Memory B cell (primary cell): ENCODE measurements at places on chromosomes 4 and X.
A peak's percentile ranks its signal among the peaks of the same experiment; 100 is the strongest.

GRCh38 chr4:153785910-153786721 is 2.8 kb downstream of the SFRP2 start:
- H3K27me3 ChIP-seq, result peaks cover 34% of the 10 kb centered on the region
- no peak overlapping the region for H3K4me3 ChIP-seq
- H3K4me1 ChIP-seq, result peaks cover 15% of the 10 kb centered on the region
- DNase-seq, result no peak
- no peak overlapping the region for H3K27ac ChIP-seq

- H3K27me3 ChIP-seq, result no peaks in the 10 kb centered on the region
- no peak overlapping the region for H3K27ac ChIP-seq
- no peaks in the 10 kb centered on the region for H3K4me1 ChIP-seq
Measured at GRCh38 chr4:125501090-125501489, 186.3 kb downstream of the FAT4 start.

- H3K4me1 ChIP-seq, result peaks cover 7% of the 10 kb centered on the region
- no peak overlapping the region for H3K4me3 ChIP-seq
- H3K27me3 ChIP-seq, result no peaks in the 10 kb centered on the region
- no peak overlapping the region for H3K27ac ChIP-seq
- no peaks in the 10 kb centered on the region for H3K36me3 ChIP-seq
Measured at GRCh38 chrX:9338986-9339385, 125.9 kb upstream of the TBL1X start.

- H3K36me3 ChIP-seq, result no peaks in the 10 kb centered on the region
- H3K27me3 ChIP-seq, result no peaks in the 10 kb centered on the region
- DNase-seq, result no peak
- no peak overlapping the region for H3K4me3 ChIP-seq
Measured at GRCh38 chr4:22493523-22493922, 22.3 kb downstream of the ADGRA3 start.

- peaks cover 6% of the 10 kb centered on the region for H3K36me3 ChIP-seq
- peaks cover 9% of the 10 kb centered on the region for H3K4me1 ChIP-seq
- peak overlapping the region; percentile 56 for H3K4me3 ChIP-seq
- DNase-seq, result no peak
- H3K27ac ChIP-seq, result no peak overlapping the region
- peaks cover 6% of the 10 kb centered on the region for H3K27me3 ChIP-seq
Measured at GRCh38 chr4:3285558-3286334, 7.1 kb upstream of the RGS12 start.

- peaks cover 10% of the 10 kb centered on the region for H3K4me1 ChIP-seq
- H3K36me3 ChIP-seq, result no peaks in the 10 kb centered on the region
- peak overlapping the region; percentile 22 for H3K4me3 ChIP-seq
Measured at GRCh38 chr4:111991163-111991562, 154.1 kb upstream of the FAM241A start.

GRCh38 chr4:81304871-81305270 is 89.8 kb upstream of the PRKG2 start:
- H3K27ac ChIP-seq, result no peak overlapping the region
- H3K36me3 ChIP-seq, result no peaks in the 10 kb centered on the region
- no peak overlapping the region for H3K4me3 ChIP-seq
- DNase-seq, result no peak
- no peaks in the 10 kb centered on the region for H3K4me1 ChIP-seq
- H3K27me3 ChIP-seq, result peaks cover 4% of the 10 kb centered on the region

DNA sequence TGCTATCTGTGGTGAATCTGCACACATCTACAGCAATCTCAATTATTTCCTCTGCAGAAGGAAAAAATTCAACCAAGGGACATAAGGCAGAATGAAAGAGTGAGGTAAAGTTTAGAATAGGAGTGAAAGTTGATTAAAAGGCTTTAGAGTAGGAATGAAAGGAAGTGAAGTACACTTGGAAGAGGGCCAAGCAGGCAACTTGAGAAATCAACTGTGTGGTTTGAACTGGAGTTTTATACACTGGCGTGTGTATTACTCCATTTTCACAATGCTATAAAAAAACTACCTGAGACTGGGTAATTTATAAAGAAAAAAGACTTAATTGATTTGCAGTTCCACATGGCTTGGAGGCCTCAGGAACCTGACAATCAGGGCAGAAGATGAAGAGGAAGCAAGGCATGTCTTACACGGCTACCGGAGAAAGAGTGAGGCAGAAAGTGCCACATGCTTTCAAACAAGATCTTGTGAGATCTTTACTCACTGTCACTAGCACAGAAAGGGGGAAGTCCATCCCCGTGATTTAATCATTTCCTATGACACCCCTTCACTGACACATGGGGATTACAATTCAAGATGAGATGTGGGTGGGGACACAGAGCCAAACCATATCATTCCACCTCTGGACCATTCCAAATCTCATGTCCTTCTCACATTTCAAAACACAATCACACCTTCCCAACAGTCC is 234.8 kb downstream of the IL15 start:
- no peaks in the 10 kb centered on the region for H3K36me3 ChIP-seq
- no peaks in the 10 kb centered on the region for H3K27me3 ChIP-seq
- no peaks in the 10 kb centered on the region for H3K4me1 ChIP-seq
- H3K4me3 ChIP-seq, result no peak overlapping the region
- no peak for DNase-seq

DNA sequence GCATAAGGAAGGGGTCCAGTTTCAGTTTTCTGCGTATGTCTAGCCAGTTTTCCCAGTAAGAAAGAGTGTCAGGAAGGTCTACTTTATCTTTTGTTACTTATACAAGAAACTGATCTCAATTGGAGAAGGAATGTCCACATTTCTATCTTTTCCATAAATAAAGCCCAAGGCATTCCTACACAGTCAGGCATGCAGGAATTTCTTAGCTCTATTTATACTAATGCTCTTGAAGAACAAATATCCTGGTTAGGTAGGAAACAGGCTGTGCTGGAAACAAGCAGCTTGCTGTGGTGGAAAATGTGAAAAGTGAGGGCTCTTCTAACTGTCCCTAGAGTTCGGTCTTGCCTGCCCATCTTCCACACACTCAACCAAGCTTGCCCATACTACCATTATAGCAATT is 37.9 kb upstream of the PITX2 start:
- no peak overlapping the region for H3K4me3 ChIP-seq
- H3K4me1 ChIP-seq, result no peaks in the 10 kb centered on the region

GRCh38 chr4:42643685-42644084 is 13.2 kb downstream of the ATP8A1 start:
- H3K4me1 ChIP-seq, result peaks cover 54% of the 10 kb centered on the region
- H3K36me3 ChIP-seq, result no peaks in the 10 kb centered on the region
- DNase-seq, result no peak
- no peaks in the 10 kb centered on the region for H3K27me3 ChIP-seq

DNA sequence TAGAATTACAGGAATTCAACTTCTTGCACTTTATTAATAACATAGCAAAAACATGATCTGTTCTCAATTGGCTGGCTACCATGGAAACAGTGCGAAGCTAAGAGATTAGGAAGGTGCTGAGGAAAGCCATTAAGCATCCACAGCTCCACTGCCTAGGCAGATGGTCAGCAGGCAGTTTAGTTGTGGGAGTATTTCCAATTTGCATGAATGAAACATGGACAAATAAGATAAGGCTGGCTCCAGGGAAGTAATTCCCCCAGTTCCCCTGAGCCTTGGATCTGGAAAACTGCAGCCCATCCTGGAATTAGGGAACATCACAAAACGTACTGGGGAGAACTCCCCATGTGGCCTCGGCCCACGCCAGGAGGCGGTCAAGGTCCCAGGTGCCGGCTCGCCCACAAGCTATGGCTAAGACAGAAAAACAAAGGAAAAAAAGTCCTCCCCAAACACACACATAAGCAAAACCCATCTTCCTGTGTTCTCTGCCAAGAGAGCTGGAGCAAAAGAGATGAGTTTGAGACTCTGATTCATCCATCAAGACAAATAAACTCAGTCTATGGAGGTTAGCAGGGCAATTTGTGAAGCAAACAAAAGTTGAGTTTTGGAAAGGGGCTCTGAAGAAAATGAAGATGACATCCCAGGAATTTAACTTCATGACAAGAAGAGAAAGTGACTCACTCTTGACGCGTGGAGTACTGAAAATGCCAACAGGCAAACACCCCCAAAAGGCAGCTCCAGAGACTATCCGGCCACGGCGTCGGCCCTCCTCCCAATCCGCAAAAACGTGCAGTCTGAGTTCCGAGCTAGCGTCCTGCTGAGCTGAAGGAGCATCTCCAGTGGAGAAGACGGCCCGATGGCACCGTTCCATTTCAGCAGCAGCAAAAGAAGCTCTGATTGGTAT is 45.1 kb downstream of the IGFBP7 start:
- H3K27ac ChIP-seq, result no peak overlapping the region
- no peaks in the 10 kb centered on the region for H3K4me1 ChIP-seq
- no peak for DNase-seq
- no peak overlapping the region for H3K4me3 ChIP-seq

- no peak for DNase-seq
- H3K36me3 ChIP-seq, result no peaks in the 10 kb centered on the region
- H3K27me3 ChIP-seq, result no peaks in the 10 kb centered on the region
- H3K27ac ChIP-seq, result no peak overlapping the region
- no peak overlapping the region for H3K4me3 ChIP-seq
- no peaks in the 10 kb centered on the region for H3K4me1 ChIP-seq
Measured at GRCh38 chrX:125532411-125533089, 212.9 kb downstream of the TEX13C start.

GRCh38 chr4:118237531-118237930 is 115.3 kb downstream of the PRSS12 start:
- no peak overlapping the region for H3K27ac ChIP-seq
- no peaks in the 10 kb centered on the region for H3K4me1 ChIP-seq
- DNase-seq, result no peak
- no peaks in the 10 kb centered on the region for H3K36me3 ChIP-seq
- H3K4me3 ChIP-seq, result no peak overlapping the region

GRCh38 chrX:12789976-12790375 is 1.2 kb upstream of the PRPS2 start:
- DNase-seq, result no peak
- H3K27me3 ChIP-seq, result no peaks in the 10 kb centered on the region
- peak overlapping the region; percentile 65 for H3K27ac ChIP-seq
- H3K4me1 ChIP-seq, result peaks cover 14% of the 10 kb centered on the region
- no peaks in the 10 kb centered on the region for H3K36me3 ChIP-seq
- peak overlapping the region; percentile 92 for H3K4me3 ChIP-seq

DNA sequence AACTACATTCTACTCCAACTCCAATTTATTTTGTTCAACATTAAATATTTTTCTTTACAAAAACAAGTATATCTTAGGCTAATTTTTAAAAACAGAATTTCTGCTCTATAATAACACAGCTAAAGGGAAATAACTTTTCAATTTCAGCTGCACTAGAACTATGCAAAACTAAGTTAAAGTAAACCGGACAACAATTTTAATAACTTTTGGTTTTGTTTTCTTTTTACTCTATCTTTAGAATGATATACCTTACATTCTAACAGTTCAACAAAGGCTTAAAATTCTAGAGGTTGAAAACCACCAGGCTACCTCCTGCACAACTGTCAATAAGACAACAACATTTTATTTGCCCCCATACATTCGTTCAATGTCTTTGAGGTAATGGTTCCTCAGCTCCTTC is 18.7 kb upstream of the KCNE5 start:
- no peak for DNase-seq
- no peak overlapping the region for H3K27ac ChIP-seq
- peaks cover 13% of the 10 kb centered on the region for H3K36me3 ChIP-seq
- no peak overlapping the region for H3K4me3 ChIP-seq
- no peaks in the 10 kb centered on the region for H3K27me3 ChIP-seq

GRCh38 chr4:94934864-94935263 is 177.1 kb downstream of the BMPR1B start:
- H3K4me3 ChIP-seq, result no peak overlapping the region
- H3K4me1 ChIP-seq, result no peaks in the 10 kb centered on the region
- H3K27ac ChIP-seq, result no peak overlapping the region
- no peaks in the 10 kb centered on the region for H3K36me3 ChIP-seq
- DNase-seq, result no peak

- DNase-seq, result no peak
- peaks cover 4% of the 10 kb centered on the region for H3K27me3 ChIP-seq
- H3K27ac ChIP-seq, result no peak overlapping the region
- no peaks in the 10 kb centered on the region for H3K4me1 ChIP-seq
Measured at GRCh38 chr4:159541143-159541542, 438.3 kb downstream of the RAPGEF2 start.

DNA sequence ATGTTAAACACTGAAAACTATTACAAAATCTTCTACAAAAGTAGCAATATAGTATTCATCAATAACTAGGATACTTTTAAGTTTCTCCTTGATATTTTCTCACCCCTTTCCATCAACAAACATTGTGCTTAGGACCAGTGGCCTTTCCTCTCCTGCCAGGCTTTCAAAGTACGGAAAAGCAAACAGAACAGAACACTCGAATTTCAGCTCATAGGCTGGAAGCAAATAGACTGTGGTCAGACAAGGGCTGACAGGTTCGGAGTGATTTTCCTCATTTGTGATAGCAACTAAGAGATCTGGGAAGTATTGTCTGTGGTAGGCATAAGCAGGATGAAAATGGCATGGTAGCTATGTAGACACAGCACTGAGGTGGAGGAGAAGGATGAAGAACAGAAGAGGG is 68.6 kb upstream of the SORBS2 start:
- no peaks in the 10 kb centered on the region for H3K4me1 ChIP-seq
- no peak overlapping the region for H3K27ac ChIP-seq
- H3K27me3 ChIP-seq, result peaks cover 4% of the 10 kb centered on the region
- H3K4me3 ChIP-seq, result no peak overlapping the region
- no peak for DNase-seq
- H3K36me3 ChIP-seq, result no peaks in the 10 kb centered on the region

DNA sequence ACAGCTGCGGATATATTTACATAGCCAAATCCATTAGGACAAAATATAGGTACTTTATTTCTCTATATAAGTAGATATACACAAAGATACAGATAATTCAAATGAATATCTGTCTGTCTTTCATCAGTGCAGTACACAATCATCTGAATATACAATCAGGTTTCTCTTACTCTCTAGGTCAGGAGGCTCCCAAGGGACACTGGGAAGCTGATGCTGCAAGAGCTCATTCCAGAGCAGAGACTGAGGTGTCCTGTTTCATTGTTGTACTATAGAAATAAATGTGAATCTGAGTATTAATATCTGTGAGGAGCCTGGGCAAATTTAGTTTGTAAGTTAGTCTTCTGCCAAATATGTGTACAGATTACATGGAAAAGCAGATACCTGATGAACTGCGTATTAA is 4.2 kb downstream of the TLL1 start:
- peaks cover 16% of the 10 kb centered on the region for H3K27me3 ChIP-seq
- H3K36me3 ChIP-seq, result no peaks in the 10 kb centered on the region
- peaks cover 9% of the 10 kb centered on the region for H3K4me1 ChIP-seq
- no peak overlapping the region for H3K27ac ChIP-seq
- no peak for DNase-seq

DNA sequence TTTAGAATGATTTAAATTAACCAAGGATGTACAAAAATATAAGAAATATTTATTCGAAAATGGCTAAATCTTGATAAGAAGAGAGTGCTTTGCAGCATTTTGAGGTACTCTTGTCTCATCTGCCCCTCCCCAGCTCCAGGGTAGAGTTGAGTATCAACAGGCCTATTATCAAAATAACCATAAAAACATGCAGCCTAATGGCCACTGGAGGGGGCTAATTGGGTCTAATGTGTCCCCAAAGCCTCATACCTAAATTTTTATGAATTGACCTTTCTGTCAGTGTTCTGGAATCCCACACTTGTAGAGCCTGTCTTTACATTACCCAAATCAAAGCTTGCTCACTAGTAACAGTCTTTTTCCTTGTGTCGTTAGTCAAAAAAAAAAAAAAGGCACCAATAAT is 544.9 kb upstream of the CPXCR1 start:
- H3K36me3 ChIP-seq, result no peaks in the 10 kb centered on the region
- no peaks in the 10 kb centered on the region for H3K27me3 ChIP-seq
- H3K27ac ChIP-seq, result no peak overlapping the region
- DNase-seq, result no peak
